ENCODE measurements at places on chromosomes 16 and 17.

DNA sequence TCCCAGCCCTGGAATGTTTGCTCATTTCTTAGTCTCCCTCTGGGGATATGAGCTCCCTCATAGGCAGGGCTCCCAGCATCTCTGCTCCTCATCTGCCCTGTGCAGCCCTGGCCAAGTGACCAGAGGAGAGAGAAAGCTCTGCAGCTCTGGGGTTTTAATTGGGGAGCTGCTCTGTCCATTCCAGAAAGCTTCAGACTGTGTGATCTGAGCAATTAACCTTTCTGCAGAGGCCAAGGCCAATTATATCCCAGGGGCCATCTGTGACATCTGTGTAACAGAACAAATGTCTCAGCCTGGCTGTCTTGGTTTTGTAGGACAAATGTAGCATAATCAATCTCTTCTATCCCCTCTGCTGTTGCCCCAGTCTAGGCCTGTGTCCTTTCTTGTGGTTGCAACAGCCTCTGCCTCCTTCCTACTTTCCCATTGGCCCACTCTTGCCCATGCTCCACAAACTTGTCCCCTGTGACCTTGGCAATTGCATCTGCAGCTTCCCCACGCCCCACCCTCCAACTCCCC, 156.0 kb downstream of the GSG1L start:
- no peak for DNase-seq

DNA sequence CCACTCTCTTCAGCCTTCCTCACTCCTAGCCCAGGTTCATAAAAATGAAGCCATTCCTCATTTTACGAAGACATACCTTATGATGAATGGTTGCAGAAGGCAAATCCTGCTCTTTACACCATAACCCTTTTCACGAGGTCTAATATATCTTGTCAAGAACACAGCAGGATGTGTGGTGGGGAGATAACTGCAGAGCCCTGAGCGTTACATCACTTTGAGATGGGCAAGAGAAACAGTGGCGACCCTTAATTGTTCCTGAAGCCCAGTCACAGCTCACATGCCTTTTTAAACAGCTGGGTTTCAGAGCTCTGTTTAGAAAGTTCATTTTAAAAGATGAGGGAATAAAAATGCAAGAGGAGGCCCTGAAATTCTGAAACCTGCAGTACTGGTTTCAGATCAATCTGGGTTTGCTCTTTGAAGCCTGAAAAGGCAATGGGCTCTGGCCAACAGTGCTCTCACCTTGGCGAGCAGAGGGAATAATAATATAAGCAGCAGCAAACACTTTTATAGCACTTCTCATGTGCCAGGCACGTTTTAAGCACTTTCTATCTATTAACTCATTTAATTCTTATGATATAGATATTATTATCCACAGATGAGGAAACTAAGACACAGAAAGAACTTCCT, 2.9 kb downstream of the FAM117A start:
- DNase-seq = peak; percentile 52

GRCh38 chr17:16243801-16244567, 27.0 kb downstream of the PIGL start:
- DNase-seq = no peak

GRCh38 chr16:81077076-81077940, at the start of gene C16orf46:
TSS of gene C16orf46 (minus strand) at chr16:81077238. CDS start at chr16:81063955, 13,283 bp downstream.
- DNase-seq = peak; percentile 91

GRCh38 chr16:87828907-87829621, 40.2 kb downstream of the SLC7A5 start:
- no peak for DNase-seq

Measured in NCI-H2227 treated with DMSO at 0.1 percent for 48 hours (cell line).